Fibroblast of skin of back (primary cell): ENCODE measurements at places on chromosomes 4 and X.

DNA sequence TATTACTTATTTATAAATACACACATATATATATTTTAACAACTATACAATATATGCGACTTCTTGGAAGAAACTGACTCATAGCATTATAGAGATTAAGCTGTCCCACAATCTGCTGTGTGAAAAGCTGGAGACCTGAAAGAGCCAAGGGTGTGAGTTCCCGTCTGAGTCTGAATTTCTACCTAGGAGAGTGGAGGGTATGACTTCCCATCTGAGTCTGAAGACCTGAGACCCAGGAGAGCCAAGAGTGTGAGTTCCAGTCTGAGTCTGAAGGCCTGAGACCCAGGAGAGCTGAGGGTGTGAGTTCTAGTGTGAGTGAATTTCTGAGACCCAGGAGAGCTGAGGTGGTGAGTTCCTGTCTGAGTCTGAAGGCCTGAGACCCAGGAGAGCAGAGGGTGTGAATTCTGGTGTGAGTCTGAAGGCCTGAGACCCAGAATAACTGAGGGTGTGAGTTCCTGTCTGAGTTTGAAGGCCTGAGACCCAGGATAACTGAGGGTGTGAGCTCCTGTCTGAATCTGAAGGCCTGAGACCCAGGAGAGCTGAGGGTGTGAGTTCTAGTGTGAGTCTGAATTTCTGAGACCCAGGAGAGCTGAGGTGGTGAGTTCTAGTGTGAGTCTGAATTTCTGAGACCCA lies 8.9 kb upstream of the P2RY8 start:
- DNase-seq, result no peak

- no peak for DNase-seq
Measured at GRCh38 chr4:123990310-123990870, 593.8 kb downstream of the SPRY1 start.

GRCh38 chrX:97504431-97504830 lies 620.7 kb downstream of the RPA4 start:
- DNase-seq, result no peak

GRCh38 chrX:11589641-11590040 lies 76.1 kb downstream of the ARHGAP6 start:
- DNase-seq, result no peak

DNA sequence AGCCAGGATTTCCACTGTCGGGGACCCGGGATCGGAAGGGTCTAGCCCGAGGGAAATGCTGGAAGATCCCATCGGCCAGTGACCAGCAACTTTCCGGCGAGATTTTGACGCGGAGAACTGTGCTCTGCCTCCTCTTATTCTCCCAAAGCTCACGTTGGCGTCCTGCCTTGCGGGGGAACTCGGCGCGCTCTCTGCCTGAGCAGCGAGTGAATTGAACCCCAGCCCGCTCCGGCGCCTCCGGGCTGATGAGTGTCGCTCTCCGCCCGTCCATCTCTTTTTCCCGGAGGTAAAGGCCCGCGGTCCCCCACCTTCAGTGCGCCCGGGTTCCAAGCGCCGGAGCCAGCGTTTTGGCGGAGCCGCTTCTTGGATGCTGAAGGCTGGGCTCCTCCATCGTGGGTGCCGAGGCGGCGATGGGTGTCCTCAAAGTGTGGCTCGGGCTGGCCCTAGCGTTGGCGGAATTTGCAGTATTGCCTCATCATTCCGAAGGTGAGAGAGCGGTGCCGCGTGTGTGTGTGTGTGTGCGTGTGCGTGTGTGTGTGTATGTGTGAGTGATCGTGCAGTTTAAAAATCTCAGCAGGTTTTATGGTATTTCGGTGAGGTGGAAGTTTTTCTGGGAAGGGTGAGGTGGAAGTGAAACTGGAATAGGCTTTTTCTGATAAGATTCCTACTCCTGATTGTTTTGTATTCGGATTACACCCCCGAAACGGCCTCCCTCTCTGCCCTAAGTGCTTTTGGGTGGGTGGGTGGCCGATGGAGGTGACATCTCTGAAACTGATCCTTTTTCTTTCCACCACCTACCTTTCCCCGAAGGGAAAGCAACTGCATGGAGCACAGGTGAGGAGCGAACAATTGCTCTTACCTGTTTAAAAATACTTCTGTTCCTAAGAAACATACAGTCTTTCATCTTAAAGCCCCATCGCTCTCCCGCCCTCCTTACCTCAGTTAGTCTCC lies 752 bp downstream of the FRAS1 start:
- peak; percentile 29 for DNase-seq

DNA sequence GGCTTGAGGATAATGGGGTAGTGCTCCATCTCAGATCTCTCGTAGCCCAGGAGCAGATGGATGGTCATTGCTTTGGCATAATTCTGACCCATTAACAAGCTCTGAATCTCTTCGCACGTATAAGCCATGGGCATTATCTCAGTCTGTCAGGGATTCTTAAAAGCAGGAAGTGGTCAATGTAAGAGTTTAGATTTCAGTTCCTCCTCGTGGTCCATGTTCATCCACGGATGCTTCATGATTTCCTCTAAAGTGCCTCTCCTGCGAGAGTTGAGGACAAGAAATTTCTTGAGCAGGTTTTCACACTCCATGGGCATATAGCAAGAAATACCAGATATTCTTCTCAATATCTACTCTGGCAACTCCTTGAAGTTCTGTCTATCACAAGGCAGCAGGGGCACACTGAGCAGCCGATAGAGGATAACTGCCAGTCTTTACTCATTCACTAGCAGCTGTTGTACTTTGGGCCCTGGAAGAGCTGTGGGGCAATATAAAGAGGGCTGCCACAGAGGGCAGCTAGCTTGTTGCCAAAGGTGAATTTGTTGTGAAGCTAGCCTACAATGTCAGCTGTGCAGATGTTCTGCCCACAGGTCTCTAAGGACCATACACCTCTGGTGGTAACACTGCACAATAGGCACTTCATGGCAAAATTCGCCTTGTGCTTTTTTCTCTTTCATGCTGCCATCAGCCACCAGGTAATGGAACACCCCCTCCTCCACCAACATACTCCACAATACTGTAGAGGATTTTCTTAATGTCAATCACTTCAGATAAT lies 52.0 kb upstream of the WDR17 start:
- DNase-seq, result no peak

GRCh38 chrX:1389181-1389992 lies 2.5 kb downstream of the SLC25A6 start:
- no peak for DNase-seq

- DNase-seq, result peak; percentile 27
Measured at GRCh38 chrX:96611619-96612362, 72.9 kb upstream of the DIAPH2 start.

DNA sequence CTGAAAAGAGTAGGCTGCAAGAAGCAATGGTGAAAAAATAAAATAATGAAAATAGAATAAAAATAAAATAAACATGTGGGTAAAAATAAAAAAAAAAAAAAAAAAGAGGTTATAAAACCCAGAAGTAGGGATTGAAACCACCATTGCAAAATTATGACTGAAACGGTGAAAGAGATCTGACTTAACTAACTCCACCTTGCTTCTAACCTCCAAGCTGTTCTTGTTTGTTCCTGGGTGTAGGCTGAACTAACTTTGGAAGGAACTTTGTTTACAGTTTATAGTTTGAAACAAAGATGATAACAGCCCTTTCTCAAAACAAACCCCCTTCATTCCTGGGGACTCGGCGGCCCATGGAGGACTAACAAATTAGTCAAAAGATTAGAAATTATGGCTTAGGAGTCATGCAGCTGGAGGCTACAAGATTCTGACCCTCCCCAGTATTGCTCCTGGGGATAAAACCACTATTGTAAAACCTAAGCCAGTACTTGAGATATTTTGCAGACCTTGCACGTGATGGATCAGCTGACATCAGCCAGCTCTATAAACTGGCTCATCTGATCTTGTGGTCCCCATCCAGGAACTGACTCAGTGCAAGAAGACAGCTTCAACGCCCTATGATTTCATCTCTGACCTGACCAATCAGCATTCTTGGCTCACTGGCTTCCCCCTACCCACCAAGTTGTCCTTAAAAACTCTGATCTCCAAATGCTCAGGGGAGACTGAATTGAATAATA lies 30.4 kb downstream of the DDX60L start:
- DNase-seq, result peak; percentile 57

- DNase-seq, result no peak
Measured at GRCh38 chr4:52836678-52837077, 25.4 kb upstream of the RASL11B start.

GRCh38 chr4:119490335-119490734 lies 138.3 kb downstream of the PDE5A start:
- DNase-seq, result peak; percentile 27

DNA sequence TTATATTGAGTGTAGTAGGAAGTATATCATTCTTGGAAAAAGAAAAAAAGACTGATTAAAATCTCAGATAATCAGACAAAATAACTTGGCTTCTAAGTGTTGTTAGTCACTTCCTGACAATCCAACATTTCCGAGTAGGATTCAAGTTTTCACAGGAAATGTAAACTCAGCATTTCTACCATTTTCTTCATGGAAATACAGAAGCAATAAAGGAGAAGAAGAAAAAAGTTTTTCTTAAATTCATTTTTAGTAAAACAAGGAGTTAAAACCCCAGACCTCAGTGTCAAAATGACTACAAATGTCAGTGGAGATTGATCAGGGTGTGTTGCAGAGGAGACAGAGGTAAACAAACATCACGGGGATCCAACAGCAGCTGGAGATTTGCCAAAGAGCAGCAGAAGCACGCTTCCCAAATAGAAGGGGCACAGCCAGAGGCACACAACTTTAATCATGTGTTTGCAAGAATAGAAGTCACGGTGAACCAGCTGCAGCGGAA lies 129.3 kb upstream of the FAM9B start:
- DNase-seq, result peak; percentile 24

GRCh38 chr4:106530024-106530361 lies 161.4 kb upstream of the GIMD1 start:
- DNase-seq, result no peak

GRCh38 chr4:186623546-186623945 lies 68.2 kb upstream of the MTNR1A start:
- DNase-seq, result peak; percentile 37

DNA sequence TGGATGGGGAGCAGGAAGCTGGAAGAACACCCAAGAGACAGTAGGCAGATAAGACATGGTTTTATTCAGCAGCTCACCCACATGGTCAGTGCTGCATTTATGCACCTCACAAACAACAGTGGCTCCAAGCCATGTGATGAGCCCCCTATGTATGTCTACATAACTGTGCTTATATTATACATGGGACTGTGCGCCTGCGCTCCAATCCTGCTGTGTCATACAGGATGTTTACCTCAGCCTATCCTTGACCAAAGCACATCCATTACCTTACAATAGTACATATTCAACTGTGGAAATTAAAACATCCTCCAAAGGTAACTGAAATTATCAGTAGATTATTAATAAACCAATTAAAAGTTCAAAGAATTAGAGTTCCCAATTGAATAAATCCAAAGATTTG lies 44.1 kb upstream of the SGMS2 start:
- no peak for DNase-seq

DNA sequence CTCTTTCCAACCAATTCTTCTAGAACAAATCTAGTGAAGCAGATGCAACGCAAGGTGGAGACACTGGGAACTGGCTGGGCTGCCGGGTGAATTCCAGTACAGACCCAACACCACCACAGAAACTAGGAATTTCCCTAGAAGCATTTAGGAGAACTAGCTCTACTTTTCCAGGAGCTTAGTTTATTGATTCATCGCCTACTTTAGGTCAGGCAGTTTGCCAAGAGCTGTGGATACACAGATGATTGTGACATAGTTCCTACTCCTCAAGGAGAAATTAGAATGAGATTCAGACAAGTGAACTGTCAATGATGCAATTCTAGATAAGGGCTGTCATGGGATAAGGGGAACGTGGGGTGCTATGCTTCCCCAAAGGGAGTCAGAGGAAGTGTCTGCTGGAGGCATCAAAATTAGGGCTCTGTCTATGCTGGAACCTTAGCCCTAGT lies 350.0 kb downstream of the CAMK2D start:
- DNase-seq, result peak; percentile 81

GRCh38 chr4:25439918-25440477 lies 62.9 kb downstream of the ANAPC4 start:
- DNase-seq, result peak; percentile 64

GRCh38 chr4:142353149-142353738 lies 492.9 kb downstream of the INPP4B start:
- peak; percentile 64 for DNase-seq

DNA sequence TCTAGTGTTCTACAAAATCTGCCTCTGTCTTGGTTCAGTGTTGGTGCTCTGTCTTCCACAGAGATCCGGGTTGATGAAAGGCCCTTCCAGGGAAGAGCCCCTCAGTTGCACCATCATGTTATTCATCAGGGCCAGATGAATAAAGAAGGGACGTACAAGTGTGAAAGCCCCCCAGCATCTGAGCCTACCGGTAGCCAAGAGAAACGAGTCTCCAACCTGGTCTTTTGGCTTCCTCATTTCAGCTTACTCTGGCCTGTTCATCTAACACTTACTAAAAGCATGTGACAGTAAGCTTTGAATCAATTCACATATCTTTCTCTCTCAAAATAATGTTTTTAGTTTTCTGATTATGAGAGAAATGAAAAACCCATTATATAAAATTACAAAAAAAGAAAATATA lies 19.2 kb downstream of the MEPE start:
- no peak for DNase-seq

DNA sequence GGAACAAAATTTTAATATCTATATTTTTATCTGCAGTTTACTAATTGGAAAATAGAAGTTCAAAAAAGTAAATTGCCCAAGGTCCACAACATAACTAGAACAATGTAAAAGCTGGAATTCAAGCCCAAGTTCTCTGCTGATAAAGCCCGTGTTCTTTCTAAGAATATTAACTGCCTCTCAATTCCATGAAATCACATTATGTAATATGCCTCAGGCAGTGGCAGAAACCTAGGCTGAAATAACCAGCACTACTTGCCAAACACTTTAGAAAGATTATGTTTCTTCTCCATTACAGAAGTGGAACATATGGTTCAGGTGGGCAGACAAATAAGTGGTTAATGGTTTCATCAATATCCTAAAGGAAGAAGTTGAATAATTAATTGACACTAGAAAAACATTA lies 56.7 kb upstream of the ADGRL3 start:
- no peak for DNase-seq

- DNase-seq, result no peak
Measured at GRCh38 chrX:138011468-138011867, 445.5 kb downstream of the ZIC3 start.

DNA sequence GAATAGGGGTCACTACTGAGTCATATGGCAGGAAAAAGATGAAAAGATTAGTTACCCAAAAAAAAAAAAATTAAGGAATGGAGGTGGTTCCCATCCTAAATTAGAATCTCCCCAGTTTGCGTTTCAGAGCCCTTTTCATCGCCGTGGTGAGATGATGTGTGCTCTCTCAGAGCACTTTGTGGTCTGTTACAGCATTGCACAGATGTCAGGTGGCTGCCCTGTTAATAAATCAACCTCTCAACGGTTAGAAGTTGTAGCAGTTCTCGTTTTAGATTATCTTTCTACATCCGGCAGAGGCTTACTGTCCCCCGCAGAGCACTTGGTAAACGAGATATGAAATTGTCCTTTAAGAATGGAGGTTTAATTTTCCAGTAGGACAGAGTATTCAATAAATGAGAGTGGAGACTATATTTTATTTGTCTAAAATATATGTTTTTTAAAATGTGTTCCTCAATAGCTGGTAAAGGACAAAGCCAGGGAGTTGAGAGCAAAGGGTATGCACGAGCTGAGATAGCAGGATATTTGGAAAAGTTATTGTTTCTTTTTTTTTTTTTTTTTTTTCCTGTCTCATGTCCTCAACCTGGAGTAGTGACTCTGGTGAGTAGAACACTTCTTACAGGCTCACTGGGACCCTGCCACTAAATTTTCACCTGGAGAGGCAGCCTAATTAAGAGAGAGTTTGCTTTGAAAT lies 26.9 kb downstream of the AFF1 start:
- DNase-seq, result no peak
